ENCODE measurements at places on chromosomes 4 and X.

DNA sequence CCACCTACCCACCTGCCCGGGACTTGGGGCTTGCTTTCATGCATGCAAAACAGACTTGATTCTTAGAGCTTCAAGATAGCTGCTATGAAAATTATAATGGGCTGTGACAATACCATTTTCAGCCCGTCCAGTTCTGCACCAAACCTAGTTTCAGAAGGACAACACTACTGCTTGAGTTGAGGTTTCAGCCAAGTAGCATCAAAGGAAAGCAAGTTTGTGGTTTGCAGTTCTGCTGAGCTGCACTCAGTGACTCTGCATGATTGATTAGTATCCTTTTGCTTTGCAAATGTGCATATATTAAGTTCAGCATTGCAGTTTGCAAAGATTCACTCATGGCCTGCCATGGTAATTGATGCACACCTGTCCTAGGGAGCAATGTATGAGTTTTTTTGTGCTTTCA, 442.7 kb downstream of the RPA4 start:
- no peak for DNase-seq

GRCh38 chrX:44225667-44226066, 117.8 kb downstream of the EFHC2 start:
- DNase-seq, result no peak

- DNase-seq, result no peak
These were observed 476 bp upstream of the GDI1 start for GRCh38 chrX:154436374-154436982.

DNA sequence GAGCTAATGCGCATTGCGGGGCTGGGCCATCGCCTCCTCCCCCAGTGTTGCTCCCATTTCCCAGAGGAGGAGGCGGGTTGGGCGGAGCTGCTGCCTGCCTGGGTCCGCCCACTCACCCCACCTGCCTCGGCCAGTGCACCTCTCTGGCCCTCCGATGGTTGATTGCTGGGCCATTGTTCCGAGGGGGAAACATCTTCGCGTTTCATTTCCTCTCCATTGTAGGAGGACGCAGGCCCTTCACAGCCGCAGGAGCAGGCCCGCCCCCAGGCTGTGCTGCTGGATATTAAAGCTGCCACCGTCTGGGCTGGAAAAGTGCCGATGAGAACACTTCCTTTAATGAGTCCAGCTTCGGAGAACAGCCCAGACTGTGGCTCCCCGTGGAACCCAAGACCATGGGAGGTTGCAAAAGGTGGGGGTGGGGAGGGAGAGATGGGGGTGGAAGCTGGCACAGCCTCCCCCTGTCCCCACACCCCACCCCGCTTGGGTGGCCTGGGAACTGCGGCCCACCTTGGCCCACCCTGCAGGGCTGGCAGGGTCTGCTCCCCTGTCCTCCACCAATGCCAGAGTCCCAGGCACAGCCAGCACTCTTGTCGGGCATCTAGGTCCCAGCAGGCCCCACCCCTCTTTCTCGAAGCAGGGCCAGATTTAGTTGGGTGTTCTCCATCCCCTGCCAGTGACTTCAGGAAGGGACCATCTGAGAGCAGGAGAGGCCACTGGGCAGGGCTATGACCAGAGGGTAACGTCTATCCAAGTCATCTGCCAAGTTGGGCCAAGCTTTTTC, 96.6 kb downstream of the ADRA2C start:
- no peak for DNase-seq

- no peak for DNase-seq
These were observed 208.5 kb upstream of the FAT1 start for GRCh38 chr4:186932196-186932595.

DNA sequence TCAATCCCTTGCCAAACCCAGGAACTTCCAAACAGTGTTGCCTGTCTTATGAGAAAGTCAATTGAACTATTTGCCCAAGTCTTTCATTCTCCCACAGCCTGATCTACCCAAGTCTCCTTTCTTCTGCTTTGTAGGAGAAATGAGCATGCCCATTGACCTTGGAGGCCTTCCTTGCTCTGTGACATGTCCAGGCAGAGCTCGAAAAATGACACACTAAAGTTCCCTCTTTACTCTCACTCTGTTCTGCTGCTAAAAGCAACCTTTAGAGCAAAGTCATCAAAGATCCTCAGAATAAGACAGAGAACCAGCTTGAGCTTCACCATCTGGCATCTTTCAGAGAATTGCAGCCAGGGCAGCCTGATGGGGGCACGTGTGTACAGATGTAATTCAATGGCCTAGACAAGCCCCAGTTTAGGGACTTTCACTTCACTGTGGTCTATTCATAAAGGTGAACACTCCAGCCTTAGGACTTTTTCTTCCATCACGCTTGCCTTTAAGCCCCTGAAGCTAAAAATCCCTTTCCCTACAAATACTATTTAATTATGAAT, 136.4 kb downstream of the AMELX start:
- no peak for DNase-seq

- DNase-seq, result no peak
These were observed 50.0 kb upstream of the CLCN4 start for GRCh38 chrX:10106806-10107205.

- DNase-seq, result no peak
These were observed 38.5 kb downstream of the HPGD start for GRCh38 chr4:174483792-174484191.

GRCh38 chr4:144948421-144948820, 149.6 kb downstream of the ANAPC10 start:
- DNase-seq, result no peak

DNA sequence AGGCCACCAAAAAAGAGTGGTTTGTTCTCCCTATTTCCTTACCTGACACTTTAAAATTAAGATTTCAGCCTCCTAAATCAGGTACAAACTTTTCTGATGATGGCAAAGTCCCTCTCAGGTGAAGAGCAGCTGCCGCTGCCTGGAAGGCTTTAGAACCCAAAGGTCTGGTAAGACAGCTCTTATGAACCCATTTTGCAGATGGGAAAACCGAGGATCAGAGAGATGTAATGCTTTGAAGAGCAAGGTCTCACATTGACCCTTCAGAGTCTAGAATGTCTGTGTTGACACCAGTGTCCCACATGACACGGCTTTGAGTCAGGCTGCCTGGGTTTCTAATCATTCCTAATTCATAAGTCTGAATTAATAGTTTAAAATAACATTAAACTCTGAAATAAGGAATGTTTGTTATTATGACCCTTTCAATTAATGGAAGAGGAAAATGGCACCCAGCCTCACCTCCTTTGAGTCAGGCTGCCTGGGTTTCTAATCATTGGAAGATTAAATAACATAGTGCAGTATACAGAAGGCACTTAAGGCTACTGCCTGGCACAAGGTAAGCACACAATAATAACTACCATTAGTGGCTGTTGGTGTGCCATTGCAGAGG, 27.9 kb upstream of the KIAA0232 start:
- no peak for DNase-seq

- no peak for DNase-seq
These were observed 5.8 kb downstream of the BMP2K start for GRCh38 chr4:78781924-78782323.

DNA sequence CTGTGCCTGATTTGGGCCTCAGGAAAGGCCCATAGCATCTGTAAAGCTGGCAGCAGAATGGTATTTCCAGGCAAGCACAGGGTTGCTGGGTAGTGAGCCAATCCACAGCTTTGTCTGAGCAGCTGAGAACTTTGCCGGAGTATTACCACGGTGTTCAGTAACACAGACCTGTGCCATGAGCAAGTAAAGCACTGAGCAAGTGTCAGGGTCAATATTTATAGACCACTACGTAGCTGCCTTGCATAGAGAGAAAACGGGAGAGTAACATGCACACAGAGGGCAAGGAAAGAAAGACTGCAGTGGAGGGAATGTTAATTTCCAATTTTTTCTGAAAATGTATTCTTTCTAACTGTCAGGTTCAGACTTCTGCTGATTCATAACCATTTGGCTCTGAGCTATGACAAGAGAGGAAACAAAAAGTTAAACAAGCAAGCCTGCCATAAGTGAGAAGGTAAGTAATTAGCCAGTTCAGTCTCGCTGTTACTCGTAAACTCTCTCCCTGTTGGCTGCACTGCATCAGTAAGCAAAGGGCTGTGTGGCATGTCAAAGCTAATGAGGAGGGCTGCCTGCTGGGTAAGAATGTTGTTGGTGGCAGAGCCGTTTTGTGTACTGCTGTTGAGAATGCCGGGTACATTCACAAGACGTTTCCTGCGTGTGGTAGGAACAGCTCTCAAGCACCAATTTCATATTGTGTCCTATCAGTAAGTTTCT, 238.1 kb downstream of the BMPR1B start:
- no peak for DNase-seq

GRCh38 chr4:86603311-86603885, 9.3 kb downstream of the PTPN13 start:
- no peak for DNase-seq

DNA sequence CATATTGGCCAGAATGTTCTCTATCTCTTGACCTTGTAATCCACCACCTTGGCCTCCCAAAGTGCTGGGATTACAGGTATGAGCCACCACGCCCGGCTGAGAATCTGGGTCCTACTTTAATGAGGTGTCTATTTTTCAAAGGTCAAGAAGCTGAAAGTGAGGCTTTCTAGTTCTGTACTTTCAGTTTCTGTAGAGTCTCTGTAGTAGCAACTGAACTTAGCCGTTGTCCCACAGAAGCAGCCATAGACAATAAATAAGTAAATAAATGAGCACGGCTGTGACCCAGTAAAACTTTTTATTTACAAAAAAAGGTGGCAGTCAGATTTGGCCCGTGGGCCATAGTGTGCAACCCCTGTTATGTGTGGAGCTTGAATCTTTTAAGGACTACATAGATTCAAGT, 92.0 kb downstream of the FNIP2 start:
- DNase-seq, result no peak

- DNase-seq, result no peak
These were observed 380.1 kb downstream of the GRIA2 start for GRCh38 chr4:157600583-157600982.

- DNase-seq, result no peak
These were observed 64.6 kb downstream of the CRLF2 start for GRCh38 chrX:1147611-1148515.

DNA sequence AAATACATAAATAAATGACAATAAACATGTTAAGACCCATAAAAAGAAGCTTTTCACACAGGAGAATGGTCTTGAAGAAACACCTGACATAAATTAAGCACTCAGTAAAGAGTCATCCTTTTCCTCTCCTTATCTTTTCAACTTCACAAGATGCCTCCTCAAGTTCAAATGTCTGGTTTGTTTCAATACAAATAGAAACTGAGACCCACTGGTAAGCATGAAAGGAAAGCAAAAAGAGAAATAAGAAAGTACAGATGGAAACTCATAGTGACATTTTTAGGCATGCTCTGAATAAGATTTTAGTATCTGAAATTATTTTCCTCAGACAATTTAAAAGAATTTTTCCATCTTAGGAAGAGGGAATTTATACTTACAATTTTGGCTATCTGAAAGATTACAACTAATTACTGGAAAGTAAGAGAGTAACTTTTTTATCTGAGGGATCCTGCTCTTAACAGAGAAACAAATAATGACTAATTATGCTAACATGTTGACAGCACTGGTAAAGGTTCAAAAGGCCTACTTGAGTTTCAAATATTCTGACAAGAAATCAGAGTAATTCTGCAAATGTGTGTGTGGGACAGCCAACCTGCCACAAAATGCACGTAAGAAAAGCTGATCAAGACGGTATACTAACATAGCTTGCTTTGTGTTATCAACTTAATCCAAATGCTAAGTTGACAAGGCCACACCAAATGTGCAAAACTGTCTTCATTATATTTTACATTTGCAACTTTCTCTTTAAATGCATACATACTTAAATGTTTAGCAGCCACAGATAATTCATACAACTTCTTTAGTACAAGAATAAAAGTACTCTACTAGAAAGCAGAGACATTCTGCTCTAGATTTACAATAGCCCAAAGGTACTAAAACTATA, 113.0 kb downstream of the IQCM start:
- no peak for DNase-seq

GRCh38 chr4:15488658-15489470, 19.2 kb downstream of the CC2D2A start:
- no peak for DNase-seq

DNA sequence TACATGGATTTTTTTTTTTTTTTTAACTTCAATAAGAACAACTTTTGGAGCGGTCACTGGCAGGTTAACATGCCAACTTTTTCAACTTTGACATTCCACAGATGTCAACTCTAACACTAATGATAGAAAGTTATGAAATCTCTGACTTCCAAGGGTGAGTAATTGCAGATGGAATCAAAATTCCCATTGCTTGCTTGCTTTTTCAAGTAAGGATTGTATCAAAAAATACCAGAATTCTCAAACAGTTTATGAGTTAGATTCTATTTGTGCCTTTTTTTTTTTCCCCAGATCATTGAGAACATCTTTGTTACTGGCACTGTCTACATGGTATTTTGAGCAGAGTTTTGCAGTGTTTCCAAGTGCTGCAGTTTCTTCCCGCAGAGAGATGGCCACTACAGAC, 50.3 kb upstream of the OTUD4 start:
- no peak for DNase-seq

GRCh38 chr4:184885602-184886001, 59.8 kb upstream of the ACSL1 start:
- DNase-seq, result no peak

- no peak for DNase-seq
These were observed 15.2 kb upstream of the NEXMIF start for GRCh38 chrX:74940414-74940813.

DNA sequence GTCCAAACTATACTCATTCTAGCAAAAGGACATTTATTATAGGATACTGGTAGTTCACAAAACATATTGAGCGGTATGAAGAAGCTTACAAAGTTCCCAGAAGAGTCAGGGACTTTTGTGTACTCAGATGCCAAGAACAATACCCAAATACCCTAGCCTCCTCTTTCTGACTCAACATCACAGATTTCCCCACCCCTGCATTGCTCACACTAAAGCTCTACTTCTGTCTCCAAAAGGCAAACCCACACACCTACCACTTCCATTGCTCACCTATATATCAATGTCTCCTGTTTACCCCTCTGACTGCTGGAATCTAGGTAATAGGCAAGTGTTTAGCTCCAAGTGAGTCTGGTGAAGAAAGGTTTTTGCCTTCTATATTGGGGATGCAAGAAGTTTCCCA, 100.7 kb upstream of the HCCS start:
- no peak for DNase-seq

DNA sequence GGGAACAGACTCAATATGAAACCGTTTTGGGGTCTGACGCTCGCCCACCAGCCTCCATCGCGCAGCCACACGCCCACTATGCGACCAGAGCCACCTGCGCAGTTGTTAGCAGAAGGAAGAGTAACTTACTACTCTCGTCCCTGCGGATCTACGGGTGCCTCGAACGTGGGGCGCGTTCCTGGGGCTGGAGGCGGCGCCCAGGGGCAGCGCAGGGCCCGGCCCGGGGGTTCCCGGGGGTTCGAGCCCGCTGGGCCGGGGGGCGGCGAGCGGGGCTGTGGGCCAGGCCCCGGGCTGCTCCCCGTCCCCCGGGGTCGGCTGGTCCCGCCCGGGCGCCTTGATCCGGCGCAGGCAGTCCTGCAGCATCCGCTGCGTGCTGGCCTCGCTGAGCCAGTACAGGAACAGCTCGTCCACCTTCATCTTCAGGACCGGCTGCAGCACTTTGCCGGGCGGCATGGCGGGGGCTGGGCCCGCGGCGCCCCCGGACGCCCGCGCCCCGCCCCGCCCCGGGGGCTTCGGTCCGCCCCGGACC, 404 bp downstream of the PPP2R3B start:
- peak; percentile 17 for DNase-seq

GRCh38 chr4:155489271-155489670, 112.5 kb upstream of the MAP9 start:
- peak; percentile 43 for DNase-seq

GRCh38 chr4:70603856-70604255, 11.8 kb downstream of the AMBN start:
- DNase-seq, result no peak
